GOT3 (cell line): ENCODE measurements at places on chromosomes 3 and 15.

DNA sequence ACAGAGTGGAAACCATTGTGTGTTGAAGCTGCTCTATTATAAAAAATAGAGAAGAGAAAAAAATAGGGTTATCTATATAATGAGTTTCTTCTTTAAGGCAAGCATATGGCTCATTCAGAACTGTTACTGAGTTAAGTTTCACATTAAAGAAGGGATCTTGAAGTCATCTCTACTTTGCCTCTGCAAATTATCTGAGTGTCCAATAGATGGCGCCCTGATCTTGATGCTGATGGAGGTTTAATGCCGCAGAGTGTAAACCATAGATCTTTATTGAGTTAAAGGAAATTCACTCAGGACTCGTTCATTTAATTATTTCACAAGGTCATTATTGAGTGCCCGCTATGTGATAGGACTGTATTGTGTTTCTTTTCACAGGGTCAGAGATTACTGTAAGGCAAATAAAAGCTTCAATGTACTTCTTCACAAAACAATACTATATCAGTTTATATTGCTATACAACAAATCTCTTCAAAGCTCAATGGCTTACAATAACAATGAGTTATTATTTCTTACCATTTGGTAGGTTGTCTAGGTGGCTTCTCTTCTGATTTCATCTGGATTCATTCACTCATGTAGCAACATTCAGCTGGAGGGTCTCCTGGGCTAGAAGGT is 171.4 kb downstream of the NSUN3 start:
- no peak for DNase-seq

DNA sequence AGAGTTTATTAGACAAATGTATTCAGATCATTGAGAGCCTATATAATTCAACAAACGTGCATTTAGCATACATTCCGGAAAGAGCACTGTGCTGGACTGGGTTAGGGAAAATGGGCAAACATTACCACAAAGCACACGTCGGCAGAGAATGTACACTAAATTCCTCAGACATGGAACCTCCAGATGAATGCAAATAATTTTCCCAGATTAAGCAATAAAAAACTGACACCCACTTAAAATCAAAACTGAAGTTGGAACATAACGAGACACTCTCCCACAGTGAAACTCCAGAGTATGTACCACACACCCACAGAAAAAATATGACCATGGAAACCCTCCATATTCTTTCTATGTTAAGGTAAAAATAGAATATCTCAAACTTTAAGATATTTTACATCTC is 4.8 kb downstream of the SECISBP2L start:
- no peak for DNase-seq

GRCh38 chr3:45258317-45258716 is 32.2 kb upstream of the TMEM158 start:
- DNase-seq = no peak

DNA sequence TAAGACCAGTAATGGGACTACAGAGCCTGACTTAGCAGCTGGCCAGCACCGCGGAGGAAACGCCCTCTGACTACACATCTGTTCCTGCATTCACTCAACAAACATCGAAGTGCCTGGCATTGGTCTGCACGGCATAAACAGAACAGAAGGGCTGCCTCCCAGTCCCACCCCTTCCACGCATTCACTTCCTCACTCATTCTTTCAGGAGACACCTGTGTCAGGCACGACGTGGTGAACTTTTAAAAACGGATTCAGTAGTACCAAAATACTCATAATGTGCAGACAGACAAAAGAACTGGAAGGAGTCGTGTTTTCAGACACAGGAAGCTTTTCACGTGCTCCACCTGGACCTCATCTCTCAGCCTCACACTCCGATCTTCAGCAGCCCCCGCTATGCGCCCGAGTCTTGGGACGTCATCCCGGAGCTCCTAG is 123.3 kb downstream of the XXYLT1 start:
- no peak for DNase-seq

GRCh38 chr15:75460646-75461045 is 9.2 kb upstream of the SIN3A start:
- no peak for DNase-seq

- DNase-seq = no peak
These were observed 238.0 kb downstream of the FOXP1 start for GRCh38 chr3:71345429-71346040.

- DNase-seq = no peak
These were observed 17.7 kb downstream of the STARD9 start for GRCh38 chr15:42593143-42593542.

GRCh38 chr3:87792534-87793336 is 266.1 kb downstream of the CGGBP1 start:
- no peak for DNase-seq

DNA sequence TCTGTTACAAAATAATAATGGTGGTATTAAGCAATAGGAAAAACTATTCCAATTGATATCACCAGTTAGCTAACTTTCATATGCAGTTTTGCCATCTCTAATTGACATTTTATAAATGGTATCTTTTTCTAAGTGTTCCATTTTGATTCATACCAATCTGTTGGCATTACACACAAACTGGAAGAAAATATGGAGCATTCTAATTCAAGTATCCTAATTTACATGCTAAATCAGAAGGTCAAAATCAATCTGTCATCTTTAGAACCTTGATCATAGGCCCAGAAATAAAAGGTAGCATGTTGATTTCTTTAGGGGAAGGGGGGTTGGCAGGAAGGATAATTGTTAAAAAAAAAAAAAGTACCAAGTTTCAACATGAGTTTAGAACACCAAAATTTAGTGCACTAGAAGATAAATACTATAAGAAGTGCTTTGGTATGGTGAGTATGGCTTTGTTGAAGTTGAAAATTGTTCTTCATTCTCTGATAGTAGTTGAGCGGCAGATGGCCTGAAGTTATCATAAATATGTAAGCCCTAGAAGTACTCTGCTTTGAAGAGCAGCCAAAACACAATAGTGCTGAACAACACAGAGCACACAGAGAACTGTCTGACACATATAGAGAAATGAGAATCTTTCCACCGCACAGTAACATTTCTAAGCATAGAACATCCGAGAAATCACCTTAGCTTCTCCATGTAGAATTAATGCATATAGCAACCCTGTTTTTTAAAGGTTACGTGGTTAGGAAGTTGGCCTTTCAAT is 130.1 kb downstream of the TAFA4 start:
- no peak for DNase-seq

GRCh38 chr15:85316244-85316934 is 64.0 kb upstream of the AKAP13 start:
- DNase-seq = no peak

DNA sequence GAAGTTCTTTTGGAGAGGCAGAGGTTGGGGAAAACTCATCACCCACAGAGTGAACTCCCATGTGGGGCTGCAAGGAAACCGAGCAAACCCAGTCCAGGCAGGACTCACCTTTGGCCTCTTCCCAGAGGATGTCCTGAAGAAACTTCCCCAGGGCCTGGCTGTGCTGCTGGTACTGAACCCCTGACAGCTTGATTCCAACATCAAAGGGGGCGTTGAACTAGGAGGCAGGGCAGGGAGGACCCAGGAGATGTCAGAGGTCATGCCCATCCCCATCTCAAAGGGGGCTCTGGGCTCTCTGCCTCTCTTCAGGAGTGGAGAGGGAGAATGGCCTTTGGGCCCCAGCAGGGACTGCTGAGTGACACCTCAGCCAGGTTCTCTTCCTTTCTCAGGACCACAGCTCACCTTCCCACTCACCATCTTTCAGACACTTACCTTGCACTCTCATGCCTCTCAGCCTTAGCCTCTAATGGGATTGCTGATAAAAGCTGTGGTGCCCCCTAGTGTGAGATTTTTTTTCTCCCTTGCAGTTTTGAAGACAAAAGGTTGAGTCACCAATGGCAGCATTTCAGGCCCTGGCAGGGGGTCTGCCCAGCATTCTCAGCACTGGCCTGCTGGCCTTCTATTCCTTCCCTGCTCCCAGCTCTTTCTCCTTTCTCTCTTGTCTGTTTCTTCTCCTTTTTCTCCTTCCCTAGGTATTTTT is 6.0 kb downstream of the GHRL start:
- DNase-seq = no peak

- DNase-seq = no peak
These were observed 1368.9 kb downstream of the OTOL1 start for GRCh38 chr3:162865466-162865865.

GRCh38 chr15:35926007-35926380 is 380.0 kb upstream of the DPH6 start:
- no peak for DNase-seq

GRCh38 chr3:151315136-151315535 is 1.5 kb downstream of the GPR87 start:
- DNase-seq = no peak

DNA sequence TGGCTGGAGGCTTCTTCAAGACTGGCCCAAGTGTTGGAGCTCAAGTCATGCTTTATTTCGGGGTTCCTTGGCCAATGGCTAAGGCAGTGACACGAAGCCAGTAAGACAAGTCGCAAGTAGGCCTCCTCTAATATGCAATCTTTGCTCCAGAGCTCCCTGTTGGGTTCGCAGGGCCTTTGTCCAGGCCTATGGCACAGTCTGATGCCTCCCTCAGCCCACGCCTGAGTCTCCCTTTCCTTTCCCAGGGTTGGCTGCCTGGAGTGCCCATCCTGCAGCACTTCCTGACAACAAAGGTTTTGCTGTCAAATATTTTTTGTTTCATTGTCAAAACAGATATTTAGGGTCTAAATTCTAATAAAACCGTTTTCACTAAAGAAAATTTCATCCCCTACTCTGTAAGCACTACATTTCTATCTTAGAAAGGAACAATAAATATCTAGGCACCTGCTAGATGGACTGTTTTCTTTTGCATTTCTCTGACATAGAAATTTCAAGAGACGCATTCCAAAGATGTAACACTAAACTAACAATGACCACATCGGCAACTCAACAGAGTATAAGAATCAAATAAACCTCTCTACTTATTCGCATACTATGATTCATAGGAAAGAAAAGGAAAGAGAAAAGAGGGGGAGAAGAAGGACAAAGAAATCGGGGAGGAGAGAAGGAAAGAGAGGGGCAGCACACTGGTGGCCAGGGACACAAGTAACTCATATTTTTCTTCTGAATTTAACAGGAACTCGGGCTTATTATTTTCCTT is 393.1 kb upstream of the ATP11B start:
- DNase-seq = no peak

DNA sequence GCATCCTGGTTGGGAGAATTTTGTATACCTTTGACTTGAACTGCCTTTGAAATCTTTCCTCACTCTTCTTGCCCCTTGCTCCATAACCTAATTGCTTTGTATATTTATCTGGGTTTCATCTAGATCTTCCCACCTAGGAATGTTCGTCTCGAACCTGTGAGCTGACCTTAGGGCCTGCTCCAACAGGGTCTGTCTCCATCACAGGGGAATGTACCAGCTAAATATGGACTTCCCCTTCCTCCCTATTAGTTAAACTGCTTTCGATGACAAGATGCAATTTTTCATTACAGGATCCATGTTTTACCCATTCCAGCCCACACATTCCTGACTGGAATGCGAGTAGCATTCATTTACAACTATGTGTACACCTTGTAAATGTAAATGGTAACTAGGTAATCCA is 10.6 kb upstream of the ETV5 start:
- no peak for DNase-seq

DNA sequence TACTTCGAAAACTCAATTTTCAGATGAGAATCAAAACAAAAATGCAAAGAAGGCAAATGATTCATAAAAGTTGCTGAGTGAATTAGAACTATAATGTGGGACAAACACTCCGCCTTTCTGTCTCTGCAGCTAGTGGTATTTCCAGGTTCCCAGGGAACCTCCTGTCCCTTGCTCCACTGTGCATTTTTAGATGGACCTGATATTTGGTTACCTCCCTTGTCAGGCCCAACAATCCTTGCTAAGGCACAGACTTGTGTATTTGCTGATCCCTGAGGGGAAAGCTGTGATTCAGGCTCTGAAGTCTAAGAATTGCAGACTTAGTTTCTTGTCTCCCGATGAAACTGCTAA is 162.7 kb downstream of the LPP start:
- no peak for DNase-seq

GRCh38 chr15:40958723-40959122 is 5.5 kb downstream of the CHAC1 start:
- DNase-seq = no peak

DNA sequence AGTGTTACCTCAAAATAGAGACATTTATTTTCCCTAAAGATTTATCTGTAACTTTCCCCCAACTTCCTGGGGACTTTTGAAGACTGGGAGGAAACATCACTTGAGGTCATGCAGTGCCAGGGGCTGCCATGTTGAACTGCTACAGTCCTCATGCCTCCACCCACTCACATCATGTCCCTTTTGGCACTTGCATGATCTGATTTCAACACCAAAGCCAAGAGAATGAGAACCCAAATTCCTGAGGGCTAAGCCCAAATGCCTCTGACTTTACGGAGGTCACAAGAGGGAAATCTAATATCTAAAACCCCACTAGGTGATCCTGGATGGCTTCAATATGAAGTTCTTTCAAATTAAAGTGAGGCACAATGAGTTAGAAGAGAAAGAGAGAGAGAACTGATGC is 213.1 kb downstream of the NTRK3 start:
- no peak for DNase-seq

DNA sequence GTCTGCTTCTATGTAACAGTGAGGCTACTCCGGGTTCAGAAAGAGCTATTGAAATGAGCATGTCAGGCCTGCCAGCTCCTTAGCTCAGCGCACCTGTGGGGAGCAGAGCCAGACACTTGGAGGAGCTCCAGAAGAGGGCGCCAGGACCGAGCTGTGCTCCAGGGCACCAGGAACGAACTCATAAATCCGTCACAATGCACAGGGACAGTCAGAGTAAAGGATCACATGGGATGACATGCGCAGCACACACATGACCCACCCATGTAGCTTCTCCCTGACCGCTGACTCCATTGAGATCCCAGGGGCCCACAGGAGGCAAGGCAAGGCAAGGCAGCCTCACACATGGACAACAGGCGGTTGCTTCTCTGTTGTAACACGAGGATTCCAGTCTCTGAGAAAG is 26.0 kb upstream of the GNB5 start:
- no peak for DNase-seq

DNA sequence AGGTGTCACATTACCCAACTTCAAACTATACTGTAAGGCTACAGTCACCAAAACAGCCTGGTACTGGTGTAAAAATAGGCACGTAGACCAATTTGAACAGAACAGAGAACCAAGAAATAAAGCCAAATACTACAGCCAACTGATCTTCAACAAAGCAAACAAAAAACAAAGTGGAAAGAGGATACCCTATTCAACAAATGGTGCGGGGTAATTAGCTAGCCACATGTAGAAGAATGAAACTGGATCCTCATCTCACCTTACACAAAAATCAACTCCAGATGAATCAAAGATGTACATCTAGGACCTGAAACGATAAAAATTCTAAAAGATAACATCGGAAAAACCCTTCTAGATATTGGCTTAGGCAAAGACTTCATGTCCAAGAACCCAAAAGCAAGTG is 13.1 kb downstream of the PEAK1 start:
- no peak for DNase-seq

GRCh38 chr3:61442696-61443095 is 118.7 kb upstream of the PTPRG start:
- DNase-seq = no peak

- no peak for DNase-seq
These were observed 87.8 kb downstream of the P3H2 start for GRCh38 chr3:190032923-190033322.

DNA sequence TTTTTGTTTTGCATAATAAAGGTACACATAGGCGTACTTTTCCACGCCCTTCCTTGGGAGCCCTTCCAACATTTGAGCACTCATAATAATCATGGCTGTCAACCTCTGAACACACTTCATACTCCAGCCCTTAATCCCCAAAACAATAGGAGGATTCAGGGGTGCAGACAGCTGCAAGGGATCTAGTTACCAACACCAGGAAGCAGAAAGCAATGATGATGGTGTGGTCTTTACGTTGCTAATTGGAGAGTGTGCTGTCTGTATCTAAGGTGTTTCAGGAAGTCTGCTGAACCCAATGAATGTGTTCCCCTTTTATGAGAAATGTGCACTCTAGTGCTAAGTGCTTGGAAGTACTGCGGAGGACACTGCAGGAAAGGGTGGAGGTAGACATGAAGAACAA is 60.3 kb upstream of the PDZRN3 start:
- DNase-seq = no peak
